A375 (cell line): ENCODE measurements at places on chromosomes 16 and 17. TPM values are rescaled to one million over a fixed set of nuclear protein-coding genes. Genes with fewer than 3 reads are reported as not detected.

The CA4 gene
- not detected in 2 replicates for total RNA-seq

The KREMEN2 gene
- total RNA-seq = 2.4 and 4.1 TPM in 2 replicates

The C17orf50 gene
- total RNA-seq = not detected in 2 replicates

The TERB1 gene
- not detected in 2 replicates for total RNA-seq

The USP31 gene
- 4.0 and 6.2 TPM in 2 replicates for total RNA-seq

The NPB gene
- total RNA-seq = 0.11 and 0.24 TPM in 2 replicates
